Umbilical cord (tissue), 2 donors: ENCODE measurements at places on chromosomes 2 and 18.

GRCh38 chr2:235669269-235669831 lies 175.5 kb downstream of the AGAP1 start:
- DNase-seq, result peak; percentile 69

DNA sequence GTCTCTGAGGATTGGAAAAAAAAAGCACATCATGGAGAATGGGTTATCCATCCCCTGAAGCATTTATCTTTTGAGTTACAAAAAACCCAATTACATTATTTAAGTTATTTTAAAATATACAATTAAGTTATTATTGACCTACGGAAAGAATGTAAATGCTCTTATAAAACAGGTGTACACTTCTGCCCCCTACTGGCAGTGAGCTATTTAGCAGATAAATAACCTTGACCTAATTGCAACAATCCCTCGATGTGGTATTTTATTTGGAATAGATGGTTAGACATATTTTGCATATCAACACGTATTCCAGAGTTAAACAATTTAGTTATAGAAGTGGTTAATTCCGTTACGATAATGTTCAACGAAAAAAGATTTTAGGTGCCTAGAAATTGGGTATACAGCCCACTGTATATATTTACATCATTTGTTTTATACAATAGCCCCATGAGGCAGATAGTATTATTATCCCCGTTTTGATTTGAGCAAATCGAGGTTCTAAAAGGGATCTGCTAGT lies 9.1 kb upstream of the DAW1 start:
- no peak for DNase-seq

DNA sequence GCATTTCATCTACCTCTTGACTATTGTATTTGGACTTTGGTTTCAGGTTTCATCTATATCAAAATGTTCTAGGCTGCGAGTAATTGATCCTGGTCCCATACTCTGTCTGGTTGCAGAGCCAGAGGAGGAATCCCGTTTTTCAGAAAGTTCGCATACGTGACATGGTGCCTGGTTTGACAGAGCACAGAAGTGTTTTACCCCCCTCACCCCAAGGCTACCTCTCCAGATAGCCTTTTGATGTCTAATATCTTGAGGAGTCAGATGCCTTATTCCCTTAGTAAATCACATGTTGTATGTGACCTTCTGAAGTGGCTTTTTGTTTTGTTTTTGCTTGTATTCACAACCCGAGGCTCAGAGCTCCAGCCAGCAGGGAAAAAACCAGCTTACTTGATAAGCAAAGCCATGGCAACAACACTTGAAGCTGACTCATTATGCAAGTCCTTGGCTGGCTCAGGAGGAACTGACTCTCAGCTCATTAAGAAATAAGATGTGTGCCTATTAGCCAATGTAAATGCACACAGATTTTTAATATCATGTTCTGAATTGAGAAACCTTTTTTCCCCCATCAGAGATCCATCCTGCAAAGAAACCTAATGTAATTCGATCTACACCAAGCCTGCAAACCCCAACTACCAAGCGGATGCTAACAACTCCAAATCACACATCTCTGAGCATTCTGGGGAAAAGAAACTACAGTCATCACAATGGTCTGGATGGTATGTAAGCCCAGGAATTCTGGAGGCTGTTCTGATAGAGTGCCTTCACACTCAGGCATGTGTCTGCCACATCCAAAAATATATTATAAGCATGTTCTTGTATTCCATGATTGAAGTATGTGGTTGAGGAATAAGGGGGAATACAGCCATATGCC lies 41.4 kb downstream of the OXER1 start:
- peak; percentile 91 for DNase-seq

DNA sequence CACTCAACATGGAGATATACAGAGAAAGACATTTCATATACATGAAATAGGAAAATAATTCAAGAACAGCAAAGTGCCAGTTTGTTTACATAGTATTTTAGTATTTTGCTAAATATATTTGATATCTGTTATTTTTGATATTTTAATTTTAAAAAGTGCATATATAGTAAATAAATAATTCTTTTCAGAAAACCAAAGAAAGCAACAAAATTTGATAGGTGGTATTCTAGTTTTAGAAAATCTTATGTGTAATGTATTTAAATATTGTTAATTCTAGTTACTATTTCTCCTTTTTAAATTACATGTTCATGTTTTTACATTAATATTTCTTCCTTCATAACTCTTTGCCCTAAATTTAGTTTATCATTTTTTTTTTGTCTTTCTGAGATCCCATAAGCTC lies 34.5 kb upstream of the FAM171B start:
- DNase-seq, result no peak

GRCh38 chr18:27366151-27366550 lies 181.0 kb upstream of the CHST9 start:
- DNase-seq, result no peak

DNA sequence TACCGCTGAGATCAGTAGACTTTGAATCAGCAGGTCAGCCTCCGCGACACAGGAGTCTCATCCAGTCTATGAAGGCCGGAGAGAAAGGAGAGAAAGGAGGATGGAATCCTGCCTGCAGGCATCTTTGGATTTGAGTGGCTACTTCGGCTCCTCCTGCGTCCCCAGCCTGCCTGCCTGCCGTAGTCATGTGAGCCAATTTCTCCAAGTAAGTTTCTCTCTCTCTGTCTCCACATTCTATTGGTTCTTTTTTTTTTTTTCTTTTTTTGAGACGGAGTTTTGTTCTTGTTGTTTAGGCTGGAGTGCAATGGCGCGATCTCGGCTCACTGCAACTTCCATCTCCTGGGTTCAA lies 16.7 kb downstream of the PDCD1 start:
- DNase-seq, result no peak

- no peak for DNase-seq
These were observed 68.1 kb upstream of the DAPL1 start for GRCh38 chr2:158726911-158727592.

- no peak for DNase-seq
These were observed 180.6 kb downstream of the MTX2 start for GRCh38 chr2:176449852-176450251.

GRCh38 chr2:165497659-165498317 lies 28.3 kb downstream of the CSRNP3 start:
- no peak for DNase-seq

- DNase-seq, result peak; percentile 88
These were observed 30.2 kb downstream of the GLI2 start for GRCh38 chr2:120765678-120766469.

GRCh38 chr2:164243315-164243714 lies 378.0 kb downstream of the GRB14 start:
- no peak for DNase-seq

DNA sequence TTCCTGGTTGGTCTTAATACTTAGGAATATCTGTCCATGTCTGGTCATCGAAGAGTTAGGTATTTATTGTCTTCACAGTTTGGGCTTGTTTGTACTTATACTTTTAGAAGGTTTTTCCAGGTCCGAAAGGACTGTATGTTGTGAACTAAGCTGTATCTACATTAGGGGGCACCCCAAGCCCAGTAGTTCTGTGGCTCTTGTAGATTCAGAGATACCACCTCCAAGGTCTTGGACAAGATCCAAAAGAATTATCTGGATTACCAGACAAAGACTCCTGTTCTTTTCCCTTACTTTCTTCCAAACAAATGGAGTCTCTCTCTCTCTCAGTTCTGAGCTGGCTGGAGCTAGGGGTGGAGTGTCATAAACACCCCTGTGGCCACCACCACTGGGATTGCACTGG lies 328.7 kb downstream of the ZNF804A start:
- DNase-seq, result no peak

- DNase-seq, result no peak
These were observed 61.9 kb downstream of the LHCGR start for GRCh38 chr2:48693645-48694044.

GRCh38 chr18:80183273-80184050 lies 63.9 kb downstream of the PARD6G start:
- DNase-seq, result no peak

DNA sequence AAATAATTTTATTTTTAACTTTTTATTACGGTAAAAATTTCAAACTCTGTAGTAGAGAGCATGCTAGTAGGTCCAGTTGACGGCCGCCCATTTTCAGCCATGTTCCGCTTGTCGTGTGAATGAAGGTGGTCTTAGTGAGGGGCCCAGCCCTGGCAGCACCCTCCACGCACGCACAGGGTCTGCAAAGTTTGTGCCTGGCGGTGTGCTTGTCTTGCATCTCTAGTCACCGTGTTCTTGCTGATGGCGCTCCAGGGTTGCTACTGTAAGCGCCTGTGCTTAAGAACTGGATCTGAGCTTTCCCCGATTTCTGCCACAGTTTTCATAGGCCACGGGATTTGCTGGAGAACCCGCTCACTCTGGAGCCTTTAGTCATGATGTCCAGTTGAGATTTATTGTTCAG lies 28.9 kb downstream of the LDLRAD4 start:
- no peak for DNase-seq

- no peak for DNase-seq
These were observed 85.8 kb downstream of the SH3RF3 start for GRCh38 chr2:109214651-109215371.

DNA sequence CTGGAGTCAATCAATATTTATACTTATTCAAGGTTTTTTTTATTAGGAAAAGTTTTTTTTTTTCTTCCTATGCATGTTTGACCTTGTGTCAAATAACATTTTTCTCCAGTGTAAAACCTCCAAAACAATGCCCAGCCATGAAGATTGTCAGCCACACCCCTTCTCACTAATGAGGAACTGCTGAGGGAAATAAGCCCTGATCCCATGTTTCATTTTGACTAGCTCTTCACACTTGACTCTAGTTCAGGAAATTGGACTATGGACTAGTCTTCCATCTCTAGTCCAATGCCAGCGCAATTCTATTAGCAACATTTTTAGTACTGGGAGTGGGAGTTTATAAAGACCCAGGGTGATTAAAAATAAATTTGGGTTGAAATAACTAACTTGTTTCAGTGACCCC lies 275.6 kb upstream of the CXCR4 start:
- DNase-seq, result peak; percentile 4

DNA sequence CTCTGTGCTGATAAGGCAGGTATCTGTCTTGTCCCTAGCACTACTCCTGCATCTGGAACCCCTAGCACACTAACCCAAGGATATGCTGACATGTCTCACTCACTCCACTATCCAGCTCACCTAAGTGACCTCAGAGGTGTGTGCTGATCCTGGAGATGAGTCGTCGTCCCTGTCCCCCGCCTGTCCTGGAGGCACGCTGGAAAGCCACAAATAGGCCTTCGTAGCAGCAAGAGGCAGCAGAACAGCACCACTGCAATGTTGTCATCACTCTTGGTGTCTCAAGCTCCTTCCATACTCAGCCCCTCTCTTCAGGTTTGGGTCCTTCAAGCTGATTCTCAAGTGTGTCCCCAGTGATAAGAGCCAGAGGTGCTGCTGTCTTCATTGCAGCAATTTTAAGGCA lies 73.0 kb upstream of the ITGA6 start:
- DNase-seq, result no peak

DNA sequence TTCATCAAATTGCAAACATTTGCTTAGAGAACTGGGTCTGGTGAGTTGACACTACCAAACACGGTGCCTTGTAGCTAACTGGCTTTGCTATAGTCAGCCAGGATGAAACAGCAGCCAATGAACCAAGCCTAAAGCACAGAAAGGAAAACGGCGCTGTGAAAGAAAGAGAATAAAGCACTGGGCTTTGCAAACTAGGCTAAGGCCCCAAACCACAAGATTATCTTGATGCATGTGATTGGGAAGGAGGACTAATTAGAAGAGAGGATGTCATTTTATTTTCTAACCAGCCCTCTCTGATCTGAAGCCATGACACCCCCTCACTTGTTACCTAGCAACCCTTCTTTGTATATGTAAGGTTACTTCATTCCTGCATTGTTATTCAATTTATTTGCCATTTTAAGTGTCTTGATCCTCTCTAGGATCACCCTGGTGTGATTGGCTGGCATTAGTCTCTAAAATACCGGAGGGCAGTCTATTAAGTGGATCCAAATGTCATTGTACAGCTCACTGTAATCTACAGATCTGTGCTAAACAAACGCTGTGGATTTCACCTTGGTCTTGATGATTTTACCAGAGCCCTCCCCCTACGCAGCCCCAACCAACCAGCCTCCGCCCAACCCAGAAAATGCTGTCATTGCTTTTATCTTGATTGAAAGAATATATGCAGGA lies 395.4 kb upstream of the ACVR2A start:
- DNase-seq, result peak; percentile 34

DNA sequence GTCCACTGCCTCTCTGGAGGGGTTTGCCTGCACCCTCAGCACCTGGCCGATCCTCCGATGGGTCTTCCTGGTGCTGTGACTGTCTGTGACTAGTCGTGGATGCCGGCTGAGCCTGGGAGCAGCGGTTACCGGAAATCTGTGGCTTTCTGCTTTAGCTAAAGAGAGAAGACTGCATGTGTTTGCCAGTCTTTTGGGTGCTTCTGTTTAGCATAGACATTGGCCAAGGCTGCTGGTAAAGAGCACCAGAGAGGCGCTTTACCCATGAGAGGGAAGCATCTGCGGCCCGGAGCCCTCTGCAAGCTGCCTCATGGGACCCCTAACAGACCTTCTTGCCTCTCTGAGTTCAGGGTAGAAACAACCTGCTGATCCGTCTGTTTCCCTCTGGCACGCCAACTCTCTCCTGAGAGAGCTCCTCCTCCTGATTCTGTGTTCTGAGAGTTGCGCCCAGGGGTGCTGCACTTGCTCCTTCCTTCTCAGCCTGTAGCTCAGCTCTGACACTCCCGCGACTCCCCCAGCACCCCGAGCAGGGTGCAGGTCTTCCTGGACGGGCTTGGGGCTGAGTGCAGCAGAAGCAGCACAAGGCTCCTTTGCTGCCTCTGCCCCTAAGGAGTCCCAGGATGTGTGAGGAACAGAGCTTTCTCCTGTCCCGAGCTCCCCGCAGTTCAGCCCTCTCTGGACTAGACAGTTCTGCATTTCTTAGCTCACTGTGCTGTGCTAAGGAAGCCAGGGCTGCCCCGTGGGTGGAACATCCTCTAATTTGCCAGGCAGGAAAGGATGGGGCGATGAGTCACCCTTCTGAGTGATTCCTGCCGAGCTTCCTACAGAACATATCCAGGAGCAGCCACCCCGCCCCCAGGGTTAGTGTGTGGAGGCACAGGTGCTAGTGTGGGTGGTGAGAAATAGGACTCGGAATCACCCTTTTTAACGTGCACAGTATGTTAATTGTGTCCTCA lies 203.2 kb downstream of the SH3RF3 start:
- peak; percentile 86 for DNase-seq

DNA sequence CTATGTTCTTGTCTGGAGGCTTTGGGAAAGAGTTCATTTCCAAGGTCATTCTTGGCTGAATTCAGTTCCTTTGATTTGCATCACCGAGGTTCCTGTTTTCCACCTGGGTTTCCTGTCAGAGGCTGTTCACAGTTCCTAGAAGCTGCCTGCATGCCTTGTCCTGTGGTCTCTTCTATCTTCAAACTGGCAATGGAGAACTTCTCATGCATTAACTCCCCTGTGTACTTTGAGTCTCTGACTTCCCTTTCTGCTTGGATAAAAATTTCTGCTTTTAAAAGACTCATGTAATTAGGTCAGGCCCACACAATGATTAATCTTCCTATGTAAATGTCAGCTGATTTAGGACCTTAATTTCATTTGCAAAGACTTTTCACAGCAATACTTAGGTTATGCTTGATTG lies 499.3 kb upstream of the FANCL start:
- no peak for DNase-seq

GRCh38 chr2:17813742-17814473 lies 2.4 kb upstream of the MSGN1 start:
- no peak for DNase-seq
